ENCODE measurements at places on chromosomes 1 and 21. TPM values are rescaled to one million over a fixed set of nuclear protein-coding genes. Genes with fewer than 3 reads are reported as not detected.

DNA sequence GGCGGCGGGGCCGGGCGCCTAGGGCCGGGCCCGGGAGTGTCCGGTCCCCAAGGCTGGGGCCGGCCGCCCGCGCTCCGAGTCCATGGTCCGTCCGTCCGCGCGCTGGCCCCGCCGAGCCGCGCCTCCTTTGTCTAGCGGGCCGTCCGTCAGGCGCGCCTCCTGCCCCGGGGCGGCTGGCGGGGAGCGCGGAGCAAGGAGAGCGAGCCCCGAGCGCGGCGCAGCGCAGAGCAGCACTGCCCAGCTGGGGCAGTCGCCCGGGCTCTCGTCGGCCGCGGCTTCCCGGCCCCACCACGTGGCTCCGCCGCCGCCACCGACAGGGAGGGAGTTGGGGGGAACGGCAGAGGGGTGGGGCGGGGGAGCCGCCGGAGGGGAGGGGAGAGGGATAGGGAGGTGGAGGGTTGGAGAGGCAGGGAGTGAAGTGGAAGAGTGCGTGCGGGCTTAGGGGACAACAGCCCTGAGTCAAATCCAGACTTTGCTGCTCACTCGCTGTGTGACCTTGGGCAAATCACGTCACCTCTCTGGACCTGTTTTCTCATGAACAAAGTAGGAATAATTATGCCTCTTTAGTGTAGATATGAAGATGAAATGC lies at the start of gene NKAIN1:
TSS of gene NKAIN1 (minus strand) at position 235 of the 589 bp plus-strand sequence. CDS start 340 bp downstream, outside the sequence.
- H3K36me3 ChIP-seq, result no peaks in the 10 kb centered on the region
- peaks cover 43% of the 10 kb centered on the region for H3K27me3 ChIP-seq
- DNase-seq, result no peak
- H3K4me1 ChIP-seq, result peaks cover 10% of the 10 kb centered on the region

- H3K27me3 ChIP-seq, result no peaks in the 10 kb centered on the region
- peaks cover 21% of the 10 kb centered on the region for H3K4me1 ChIP-seq
- no peak for DNase-seq
- no peaks in the 10 kb centered on the region for H3K36me3 ChIP-seq
- H3K4me3 ChIP-seq, result no peak overlapping the region
These were observed 4.7 kb upstream of the CD55 start for GRCh38 chr1:207316622-207317391.

DNA sequence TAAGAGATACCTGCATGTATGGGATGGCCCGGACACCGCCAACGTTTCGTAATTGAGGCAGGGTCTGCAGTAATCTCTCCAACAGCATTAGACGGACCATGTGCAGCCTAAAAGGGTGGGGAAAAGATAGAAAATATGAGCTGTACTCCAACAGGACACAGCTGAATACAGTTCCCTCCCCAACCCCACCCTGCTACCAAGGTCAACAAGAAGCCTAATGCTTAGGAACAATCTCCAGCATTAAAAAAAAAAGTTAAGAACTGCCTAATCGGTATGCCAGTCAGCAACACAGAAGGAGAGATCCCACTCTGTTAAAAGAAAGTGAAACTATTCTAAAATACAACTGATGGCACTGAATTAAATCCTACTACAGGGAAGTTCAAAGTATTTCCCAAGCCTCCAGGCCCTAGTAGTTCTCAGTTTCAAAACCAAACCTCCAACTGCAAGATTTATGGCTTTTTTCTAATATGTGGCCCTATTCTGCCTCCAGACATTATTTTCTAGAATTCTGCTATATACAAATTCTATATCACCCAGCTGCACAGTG lies 81.0 kb downstream of the UBR4 start:
- no peak for DNase-seq
- no peak overlapping the region for H3K27ac ChIP-seq
- peaks cover 26% of the 10 kb centered on the region for H3K4me1 ChIP-seq

- DNase-seq, result peak; percentile 61
- peak overlapping the region; percentile 97 for H3K27ac ChIP-seq
- no peaks in the 10 kb centered on the region for H3K27me3 ChIP-seq
- H3K36me3 ChIP-seq, result peaks cover 25% of the 10 kb centered on the region
- H3K4me3 ChIP-seq, result peak overlapping the region; percentile 99
- H3K4me1 ChIP-seq, result peaks cover 36% of the 10 kb centered on the region
These were observed 630 bp downstream of the MTF2 start for GRCh38 chr1:93079685-93080141.

Gene AVPR1B
- not detected for total RNA-seq

Measured in activated CD8-positive, alpha-beta T cell treated with anti-CD3 and anti-CD28 coated beads for 36 hours (primary cell).